ENCODE measurements at places on chromosomes 5 and 9. TPM values are rescaled to one million over a fixed set of nuclear protein-coding genes. Genes with fewer than 3 reads are reported as not detected.

The ELAVL2 gene
- polyA plus RNA-seq = 0.01 TPM

The SPINK7 gene
- polyA plus RNA-seq = not detected

The TSSK1B gene
- not detected for polyA plus RNA-seq

The AFF4 gene
- 18.0 TPM for polyA plus RNA-seq

Data from adipose tissue (tissue), 3 donors.